ENCODE measurements at places on chromosomes 1 and 21. TPM values are rescaled to one million over a fixed set of nuclear protein-coding genes. Genes with fewer than 3 reads are reported as not detected.

- H3K27me3 ChIP-seq, result peaks cover 3% of the 10 kb centered on the region
- DNase-seq, result no peak
- no peaks in the 10 kb centered on the region for H3K36me3 ChIP-seq
Observed at GRCh38 chr1:184755226-184756065, 788 bp upstream of the EDEM3 start.

DNA sequence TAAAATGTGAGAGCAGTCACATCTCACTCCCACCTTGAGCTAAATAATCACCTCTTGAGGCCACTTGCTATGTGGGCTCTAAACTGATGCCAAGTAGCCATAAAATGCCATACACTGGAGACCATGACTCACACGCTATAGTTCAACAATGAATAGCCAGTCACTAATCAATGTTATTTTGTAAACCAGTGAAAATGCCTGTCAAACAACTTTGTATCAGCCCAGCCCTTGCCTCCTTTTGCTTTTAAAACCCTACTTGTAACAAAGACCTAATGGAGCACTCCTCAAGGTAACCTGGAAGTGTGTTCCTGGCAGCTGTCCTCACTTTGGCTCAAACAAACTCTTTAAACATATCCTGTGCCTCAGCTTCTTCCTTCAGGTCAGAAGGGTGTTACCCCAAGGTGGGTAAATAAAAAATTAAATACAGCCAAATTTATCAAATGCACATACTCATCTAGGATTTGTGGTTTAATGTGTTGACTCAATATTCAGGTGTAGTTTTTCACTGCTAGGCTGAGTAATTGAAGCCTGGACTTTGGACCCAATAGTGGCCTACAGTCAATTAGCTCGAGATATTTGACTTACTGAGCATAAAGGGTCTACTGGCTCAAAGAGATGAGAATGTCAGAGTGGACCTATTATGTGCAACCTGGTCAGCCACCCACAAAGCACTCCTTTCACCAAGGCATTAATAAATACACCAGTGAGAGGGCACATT is 154.3 kb downstream of the COQ8A start:
- no peaks in the 10 kb centered on the region for H3K4me1 ChIP-seq
- H3K27me3 ChIP-seq, result no peaks in the 10 kb centered on the region
- DNase-seq, result no peak

GRCh38 chr1:59915516-59915915 is 11.1 kb downstream of the CYP2J2 start:
- no peaks in the 10 kb centered on the region for H3K27me3 ChIP-seq
- no peaks in the 10 kb centered on the region for H3K36me3 ChIP-seq
- H3K27ac ChIP-seq, result no peak overlapping the region
- no peak for DNase-seq
- H3K4me3 ChIP-seq, result no peak overlapping the region
- no peaks in the 10 kb centered on the region for H3K4me1 ChIP-seq

DNA sequence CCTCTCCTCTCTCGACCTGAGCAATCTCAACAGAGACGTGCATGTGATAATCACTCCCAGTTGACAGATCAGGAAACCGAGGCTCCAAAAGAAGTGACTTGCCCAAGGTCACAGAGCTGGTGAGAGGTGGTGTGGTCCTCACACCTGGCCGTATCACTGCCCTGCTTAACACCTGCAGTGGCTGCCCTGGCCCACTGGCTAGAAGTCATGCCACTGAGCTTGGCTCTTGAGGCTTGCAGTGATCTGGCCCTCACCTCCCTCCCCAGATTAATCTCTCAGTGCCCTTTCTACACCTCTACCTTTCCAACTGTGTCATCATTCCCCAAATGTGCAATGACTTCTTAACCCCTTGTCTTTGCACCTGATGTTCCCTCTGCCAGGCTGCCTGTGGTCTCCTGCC is 38.8 kb downstream of the CDCP2 start:
- H3K36me3 ChIP-seq, result no peaks in the 10 kb centered on the region
- H3K4me1 ChIP-seq, result no peaks in the 10 kb centered on the region
- H3K27ac ChIP-seq, result no peak overlapping the region
- DNase-seq, result no peak

GRCh38 chr1:175209493-175209921 is 16.9 kb upstream of the KIAA0040 start:
- no peaks in the 10 kb centered on the region for H3K36me3 ChIP-seq
- no peak overlapping the region for H3K4me3 ChIP-seq
- H3K4me1 ChIP-seq, result no peaks in the 10 kb centered on the region
- H3K27me3 ChIP-seq, result no peaks in the 10 kb centered on the region
- no peak overlapping the region for H3K27ac ChIP-seq

DNA sequence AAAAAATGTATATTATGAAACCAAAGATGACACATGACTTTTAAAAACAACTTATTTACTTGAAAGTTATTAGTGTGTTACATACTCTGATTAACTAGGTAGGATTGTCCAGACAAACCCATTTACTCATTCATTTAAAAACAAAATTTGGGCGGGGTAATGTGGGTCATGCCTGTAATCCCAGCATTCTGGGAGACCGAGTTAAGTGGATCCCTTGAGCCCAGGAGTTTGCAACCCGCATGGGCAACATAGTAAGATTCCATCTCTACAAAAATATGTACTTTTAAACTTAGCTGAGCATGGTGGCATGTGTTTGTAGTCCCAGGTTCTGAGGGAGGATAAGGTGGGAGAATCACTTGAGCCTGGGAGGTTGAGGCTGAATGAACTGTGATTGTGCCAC is 1414.7 kb downstream of the PLA2G4A start:
- H3K4me3 ChIP-seq, result no peak overlapping the region
- no peak for DNase-seq
- no peak overlapping the region for H3K27ac ChIP-seq
- no peaks in the 10 kb centered on the region for H3K36me3 ChIP-seq

- H3K27me3 ChIP-seq, result no peaks in the 10 kb centered on the region
- H3K4me3 ChIP-seq, result no peak overlapping the region
- DNase-seq, result no peak
Observed at GRCh38 chr1:40699787-40700186, 8.3 kb downstream of the NFYC start.

DNA sequence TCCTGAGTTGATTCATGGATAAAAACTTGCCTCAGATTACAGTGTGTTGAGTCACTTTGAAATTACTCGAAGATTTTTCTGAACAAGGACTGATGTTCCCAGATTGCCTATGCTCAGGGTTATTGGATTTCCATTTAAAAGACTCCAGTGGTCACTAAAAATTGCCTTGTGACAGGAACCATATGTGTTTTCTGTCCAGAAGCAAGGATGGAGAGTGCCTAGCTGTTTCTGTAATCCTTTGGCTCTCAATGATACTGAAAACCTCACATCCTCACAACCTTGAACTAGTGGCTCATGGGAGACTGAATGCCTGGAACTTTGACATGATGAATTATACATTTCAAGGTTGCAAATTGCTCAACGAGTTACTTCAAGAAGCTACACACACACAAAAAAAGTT is 1271.8 kb downstream of the BRINP3 start:
- H3K4me1 ChIP-seq, result no peaks in the 10 kb centered on the region
- DNase-seq, result no peak

DNA sequence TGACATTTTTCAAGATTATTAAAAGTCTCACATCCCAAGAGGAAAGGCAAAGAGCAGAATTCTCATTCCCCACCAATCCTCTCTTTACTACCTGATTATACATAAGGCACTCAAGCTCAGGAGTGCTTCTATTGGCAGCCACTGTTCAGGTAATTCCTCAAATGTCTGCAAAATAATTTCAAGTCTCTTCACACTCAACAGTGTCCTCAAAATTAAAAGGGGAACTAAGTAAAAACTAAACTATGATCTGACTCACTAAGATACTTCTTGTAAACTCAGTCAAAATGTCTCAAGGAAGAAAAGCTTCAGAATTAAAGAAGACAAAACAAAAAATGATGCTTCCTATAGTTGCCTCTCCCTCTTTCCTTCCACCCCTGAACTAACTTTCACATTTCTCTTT is 135.6 kb downstream of the GPATCH2 start:
- H3K4me1 ChIP-seq, result peaks cover 5% of the 10 kb centered on the region

AIM2 gene
- not detected for total RNA-seq

NUP210L gene
- total RNA-seq, result not detected

ADAMTSL4 gene
- total RNA-seq, result 0.73 TPM
